Uterus (tissue), 4 donors: ENCODE measurements at places on chromosomes 4 and X. TPM values are rescaled to one million over a fixed set of nuclear protein-coding genes. Genes with fewer than 3 reads are reported as not detected.

DNA sequence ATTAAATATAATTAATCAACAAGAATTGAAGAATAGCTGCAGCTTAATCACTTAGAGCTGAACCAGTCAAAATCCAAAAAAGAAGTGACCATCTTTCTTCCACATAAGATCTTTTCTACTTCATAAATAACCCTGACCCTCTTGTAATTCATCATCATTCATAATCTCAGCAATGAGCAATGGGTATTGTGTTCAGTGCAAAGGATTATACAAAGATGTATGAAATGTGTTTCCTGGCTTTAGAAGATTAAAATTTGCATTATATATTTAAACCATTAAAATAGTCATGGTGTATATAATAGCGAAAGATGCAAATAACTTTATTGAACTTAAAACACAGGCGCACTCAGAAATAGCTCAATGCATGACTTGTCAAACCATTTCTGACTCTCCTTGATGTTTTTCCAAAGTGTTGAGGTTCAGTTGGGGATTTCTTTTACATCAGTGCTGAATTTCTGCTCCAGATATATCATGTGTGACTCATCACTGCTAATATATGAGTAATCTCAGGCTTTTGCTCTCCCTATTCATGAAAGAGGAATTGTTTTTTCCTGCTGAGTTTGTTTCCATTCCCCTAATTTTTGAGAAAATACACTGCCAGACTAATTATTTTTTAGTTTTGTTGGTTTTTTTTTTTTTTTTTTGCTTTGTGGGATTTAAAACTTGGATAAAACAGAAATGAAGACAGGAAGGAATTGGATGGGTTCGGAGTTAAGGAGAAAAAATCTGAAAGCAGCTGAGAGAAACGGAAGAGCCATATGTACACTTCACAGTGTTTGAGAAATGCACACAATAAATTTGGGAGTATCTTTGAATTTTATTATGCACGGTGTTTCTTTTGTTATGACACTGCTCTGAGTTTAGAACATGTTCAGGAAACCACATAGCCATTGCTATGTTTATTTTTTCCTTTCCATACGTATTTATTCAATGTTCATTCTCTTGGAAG lies 290.1 kb upstream of the PCDH7 start:
- H3K4me3 ChIP-seq, result no peak overlapping the region
- H3K27ac ChIP-seq, result no peak overlapping the region
- H3K4me1 ChIP-seq, result no peaks in the 10 kb centered on the region

The CFP gene
- total RNA-seq, result 0.51 TPM

DNA sequence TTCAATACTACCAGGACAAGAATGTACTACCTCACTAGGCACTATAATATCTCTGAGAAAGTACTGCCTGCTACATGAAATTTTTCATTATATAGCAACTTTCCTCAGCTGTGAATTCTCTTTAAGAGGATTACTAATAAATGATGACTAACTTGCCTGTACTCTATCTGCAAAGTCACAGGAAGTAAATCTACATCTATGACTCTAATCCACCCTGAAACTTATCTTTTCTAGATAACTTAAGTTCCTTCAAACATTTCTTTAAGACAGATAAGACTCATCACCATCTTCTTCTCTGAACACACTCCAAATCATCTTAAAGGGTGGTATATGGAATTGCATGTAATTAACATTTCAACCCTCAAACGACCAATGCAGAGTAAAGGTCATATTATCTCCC lies 28.8 kb downstream of the RPS6KA3 start:
- H3K4me1 ChIP-seq, result no peaks in the 10 kb centered on the region
- H3K27me3 ChIP-seq, result no peaks in the 10 kb centered on the region
- no peaks in the 10 kb centered on the region for H3K36me3 ChIP-seq
- no peak overlapping the region for H3K4me3 ChIP-seq

The STK32B gene
- total RNA-seq, result 4.1 TPM

DNA sequence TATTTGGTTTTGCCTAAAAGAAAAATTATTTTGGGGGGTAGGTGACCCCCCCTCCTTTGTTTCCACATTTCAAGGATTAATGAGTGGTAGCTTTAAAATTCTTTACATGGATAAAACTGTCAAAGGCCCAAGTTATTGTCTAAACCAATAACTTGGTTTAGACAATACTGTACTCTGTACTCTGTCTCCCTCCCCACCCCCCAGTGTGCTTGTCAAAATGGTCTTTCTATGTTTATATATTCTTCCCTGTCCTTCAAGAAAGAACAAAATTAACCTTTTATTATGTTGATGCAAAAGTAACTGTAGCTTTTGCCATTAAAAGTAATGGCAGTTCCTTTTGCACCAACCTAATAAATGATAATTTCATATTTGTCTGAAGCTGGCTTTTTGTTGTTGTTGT lies 9.5 kb upstream of the RGN start:
- no peaks in the 10 kb centered on the region for H3K36me3 ChIP-seq
- no peaks in the 10 kb centered on the region for H3K4me1 ChIP-seq
- H3K4me3 ChIP-seq, result no peak overlapping the region
- H3K27me3 ChIP-seq, result no peaks in the 10 kb centered on the region
- H3K27ac ChIP-seq, result no peak overlapping the region

The XAGE2 gene
- not detected for total RNA-seq

- H3K4me3 ChIP-seq, result no peak overlapping the region
- no peaks in the 10 kb centered on the region for H3K36me3 ChIP-seq
- no peaks in the 10 kb centered on the region for H3K4me1 ChIP-seq
- H3K27ac ChIP-seq, result no peak overlapping the region
These were observed 336.6 kb downstream of the SLITRK2 start for GRCh38 chrX:146154191-146154590.

The GPRASP2 gene
- total RNA-seq, result 7.9 TPM

DNA sequence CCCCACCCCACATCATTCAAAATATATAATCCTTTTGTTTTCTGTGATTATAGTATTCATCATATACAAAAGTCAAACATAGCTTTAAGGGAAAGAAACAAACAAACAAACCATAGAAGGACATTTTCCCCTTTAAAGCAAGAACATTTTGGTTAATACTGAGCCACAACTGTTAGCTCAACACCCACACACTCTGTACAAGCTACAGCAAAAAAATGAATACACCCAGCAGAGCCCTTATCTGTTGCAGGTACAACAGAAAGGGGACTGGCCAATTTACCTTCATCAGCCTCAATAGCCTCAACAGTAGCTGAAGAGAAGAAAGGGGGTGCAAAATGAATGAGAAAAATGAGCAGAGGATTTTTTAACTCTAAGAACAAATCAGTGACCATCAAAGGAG lies 318.4 kb downstream of the PPP3CA start:
- H3K4me1 ChIP-seq, result no peaks in the 10 kb centered on the region
- no peak for DNase-seq
- H3K27me3 ChIP-seq, result no peaks in the 10 kb centered on the region
- no peak overlapping the region for H3K4me3 ChIP-seq

DNA sequence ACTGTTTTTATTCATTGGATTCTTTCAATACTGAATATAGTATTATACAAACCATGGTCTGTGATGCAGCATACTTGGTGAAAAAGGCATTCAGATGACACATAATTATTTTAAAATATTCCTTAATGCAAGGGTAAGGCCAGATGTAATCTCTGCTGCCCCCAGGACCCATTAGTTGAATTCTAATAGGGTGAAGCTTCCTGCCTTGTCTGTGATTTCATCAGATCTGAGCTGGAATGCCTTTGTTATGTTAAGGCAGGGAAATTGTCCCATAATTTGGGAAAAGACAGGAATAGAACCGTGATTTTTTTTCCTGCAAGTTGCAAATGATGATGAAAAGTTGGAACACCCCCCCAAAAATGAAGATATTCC lies 26.1 kb downstream of the ZRSR2 start:
- H3K4me3 ChIP-seq, result no peak overlapping the region
- DNase-seq, result no peak
- H3K27ac ChIP-seq, result no peak overlapping the region

DNA sequence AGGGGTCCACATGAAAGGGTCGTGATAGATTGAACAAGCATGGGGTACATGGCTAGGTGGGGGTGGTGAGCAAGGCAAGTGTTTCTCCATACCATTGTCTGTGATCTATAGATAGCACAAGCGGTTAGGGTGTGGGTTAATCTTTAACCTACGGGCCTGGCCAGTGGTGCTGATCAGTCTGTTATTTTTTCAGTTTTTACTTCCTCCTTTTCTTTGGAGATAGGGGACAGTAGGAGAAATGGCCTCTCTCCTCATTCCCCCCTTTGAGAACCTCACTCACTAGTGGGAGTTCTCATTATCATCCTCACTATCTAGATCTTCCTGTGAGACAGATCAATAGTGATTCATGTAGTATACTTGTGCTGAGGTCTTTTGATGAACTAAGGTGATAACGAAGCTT lies 16.2 kb upstream of the GPKOW start:
- no peak overlapping the region for H3K4me3 ChIP-seq
- H3K27me3 ChIP-seq, result no peaks in the 10 kb centered on the region
- H3K27ac ChIP-seq, result no peak overlapping the region

DNA sequence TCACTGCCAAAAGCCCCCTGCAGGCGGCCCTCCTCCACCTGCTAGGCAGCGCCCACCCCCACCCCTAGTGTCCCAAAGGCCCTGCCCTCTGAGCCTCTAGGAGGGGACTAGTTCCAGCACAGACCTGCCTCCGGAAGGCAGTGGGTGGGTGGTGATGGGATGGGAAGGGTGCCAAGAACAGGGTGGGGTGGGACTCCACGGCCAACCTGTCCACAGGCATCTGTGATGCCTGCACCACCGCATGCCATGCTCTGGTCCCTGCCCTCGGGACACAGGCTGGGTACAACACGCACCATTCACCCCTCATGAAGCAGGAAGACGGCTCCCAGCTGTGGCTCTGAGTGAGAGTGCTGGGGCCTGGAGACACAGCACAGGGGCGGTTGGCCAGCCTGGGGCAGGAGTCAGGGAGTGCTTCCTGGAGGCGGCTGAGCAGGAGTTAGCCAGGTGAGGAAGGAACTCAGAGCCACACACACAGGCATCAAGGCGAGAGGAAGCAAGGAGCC lies 243.1 kb upstream of the PSAPL1 start:
- no peak overlapping the region for H3K27ac ChIP-seq
- no peak overlapping the region for H3K4me3 ChIP-seq
- DNase-seq, result no peak
- H3K4me1 ChIP-seq, result no peaks in the 10 kb centered on the region

- H3K36me3 ChIP-seq, result no peaks in the 10 kb centered on the region
- DNase-seq, result no peak
- no peak overlapping the region for H3K4me3 ChIP-seq
- no peaks in the 10 kb centered on the region for H3K27me3 ChIP-seq
- H3K27ac ChIP-seq, result no peak overlapping the region
- H3K4me1 ChIP-seq, result no peaks in the 10 kb centered on the region
These were observed 24.3 kb downstream of the TMEM192 start for GRCh38 chr4:165088366-165088765.
